ENCODE measurements at places on chromosomes 3 and 15. TPM values are rescaled to one million over a fixed set of nuclear protein-coding genes. Genes with fewer than 3 reads are reported as not detected.

The INAFM2 gene
- total RNA-seq: 19.3 TPM

The PCNP gene
- 192 TPM for total RNA-seq

The CAPN3 gene
- 3.2 TPM for total RNA-seq

The GNAT1 gene
- total RNA-seq: not detected

The DPPA2 gene
- not detected for total RNA-seq

The ZNF445 gene
- 14.4 TPM for total RNA-seq

The GABRR3 gene
- not detected for total RNA-seq

The PLA1A gene
- total RNA-seq: not detected

The FBXW12 gene
- total RNA-seq: not detected

The SUSD5 gene
- total RNA-seq: not detected

The SUCNR1 gene
- 0.04 TPM for total RNA-seq

The CCR2 gene
- total RNA-seq: 0.42 TPM
